ENCODE measurements at places on chromosomes 11 and 22.

DNA sequence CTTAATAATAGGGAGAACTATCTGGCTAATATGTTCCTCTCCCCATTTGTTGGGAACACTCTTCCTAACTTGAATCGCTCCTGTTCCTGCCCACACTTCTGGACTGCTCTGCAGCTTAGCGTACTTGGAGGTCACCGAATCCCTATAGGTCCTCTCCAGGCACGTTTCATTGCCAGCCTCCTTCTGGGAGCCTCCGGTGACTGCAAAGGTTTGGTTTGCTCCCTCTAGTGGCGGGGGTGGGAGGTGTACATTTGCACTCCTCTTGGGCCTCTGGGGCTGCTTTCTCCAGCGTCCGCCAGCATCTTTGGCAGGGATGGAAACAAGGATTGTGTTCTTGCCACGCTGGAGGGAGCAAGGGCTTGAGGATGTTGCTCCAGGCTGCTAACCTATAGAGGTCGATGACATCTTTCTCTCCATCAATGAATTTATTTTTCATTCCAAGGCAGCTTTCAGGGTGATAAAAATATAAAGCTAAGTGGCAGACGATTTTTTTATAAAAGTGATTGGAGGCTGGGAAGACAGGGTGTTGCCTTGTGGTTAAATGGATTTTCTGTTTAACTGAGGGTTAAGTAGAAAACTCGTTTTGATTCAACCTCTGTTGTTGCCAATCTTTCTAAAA lies 48.7 kb downstream of the TSPAN18 start:
- peak; percentile 54 for DNase-seq

DNA sequence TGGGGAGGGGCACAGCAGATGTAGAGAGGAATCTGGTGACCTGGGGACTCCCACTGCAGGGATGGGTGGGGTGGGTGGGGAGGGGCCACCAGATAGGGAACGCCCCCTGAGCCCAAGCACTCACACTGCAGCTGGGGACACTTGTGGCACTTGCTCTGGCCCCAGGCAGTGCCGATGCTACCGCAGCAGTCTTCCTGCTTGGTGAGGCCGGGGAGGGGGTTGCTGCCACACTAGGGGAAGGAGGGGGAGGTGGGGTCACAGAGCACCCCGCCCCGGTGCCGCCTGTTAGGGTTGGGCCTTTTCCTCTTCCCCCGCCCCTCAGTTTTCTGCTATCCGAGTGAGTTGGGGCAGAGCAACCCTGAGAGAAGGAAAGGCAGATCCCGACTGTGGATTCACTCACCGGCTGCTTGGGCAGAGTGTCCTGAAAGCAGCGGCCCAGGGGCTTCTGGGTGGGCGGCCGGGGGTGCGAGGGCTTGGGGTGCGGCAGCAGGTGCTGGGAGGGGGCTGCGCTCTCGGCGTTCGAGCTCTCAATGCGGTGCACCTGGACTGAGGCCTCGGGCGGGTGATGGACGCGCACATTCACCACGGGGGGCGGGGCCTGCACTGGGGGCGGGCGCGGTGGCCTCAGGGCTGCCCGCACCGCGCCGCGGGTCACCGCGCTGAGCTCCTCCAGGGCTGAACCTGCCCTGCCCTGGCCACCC lies 4.7 kb downstream of the LTBP3 start:
- no peak for DNase-seq

- no peak for DNase-seq
Measured at GRCh38 chr11:62933750-62934495, 12.8 kb upstream of the CHRM1 start.

GRCh38 chr22:34966980-34967565 lies 98.9 kb upstream of the ISX start:
- DNase-seq: peak; percentile 47

- DNase-seq: peak; percentile 97
Measured at GRCh38 chr11:5280582-5281102, 10.9 kb upstream of the HBE1 start.

DNA sequence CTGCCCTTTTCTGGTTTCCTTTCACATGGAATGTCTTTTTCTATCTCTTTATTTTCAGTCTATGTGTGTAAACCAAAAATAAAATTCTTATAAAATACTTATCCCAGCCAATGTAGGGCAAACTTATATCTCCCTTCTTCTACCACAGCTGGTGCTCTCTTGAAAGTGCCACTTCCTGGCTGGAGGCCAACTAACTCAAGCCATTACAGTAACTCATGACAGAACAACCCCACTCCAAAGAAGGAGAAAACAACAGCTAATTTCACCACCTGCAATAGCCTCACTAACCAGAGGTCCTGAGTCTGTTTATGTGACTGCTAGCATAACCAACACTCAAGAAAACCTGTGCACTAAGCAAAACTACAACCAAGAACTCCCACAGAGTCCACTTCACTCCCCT lies 74.9 kb upstream of the DBX1 start:
- DNase-seq: no peak

- DNase-seq: no peak
Measured at GRCh38 chr11:93831343-93832127, 18.9 kb downstream of the VSTM5 start.

DNA sequence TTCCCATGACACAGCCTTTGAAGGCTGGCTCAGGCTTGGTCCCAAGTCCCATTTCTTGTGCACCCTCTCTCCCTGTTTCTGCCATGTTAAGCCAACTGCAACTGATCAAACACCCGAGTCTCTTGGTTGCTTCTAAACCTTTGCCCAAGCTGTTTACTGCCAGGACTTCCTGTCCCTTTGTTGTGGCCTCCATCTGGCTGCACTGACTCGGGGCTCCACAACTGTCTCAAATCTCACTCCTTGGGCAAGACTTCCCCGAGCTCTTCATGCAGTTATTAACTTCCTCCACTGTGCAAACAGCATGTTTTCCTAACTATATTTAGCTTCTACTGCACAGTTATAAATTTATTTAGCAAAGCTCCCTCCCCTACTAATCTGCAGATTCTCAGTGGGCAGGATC lies 4.3 kb downstream of the VPREB1 start:
- DNase-seq: no peak

DNA sequence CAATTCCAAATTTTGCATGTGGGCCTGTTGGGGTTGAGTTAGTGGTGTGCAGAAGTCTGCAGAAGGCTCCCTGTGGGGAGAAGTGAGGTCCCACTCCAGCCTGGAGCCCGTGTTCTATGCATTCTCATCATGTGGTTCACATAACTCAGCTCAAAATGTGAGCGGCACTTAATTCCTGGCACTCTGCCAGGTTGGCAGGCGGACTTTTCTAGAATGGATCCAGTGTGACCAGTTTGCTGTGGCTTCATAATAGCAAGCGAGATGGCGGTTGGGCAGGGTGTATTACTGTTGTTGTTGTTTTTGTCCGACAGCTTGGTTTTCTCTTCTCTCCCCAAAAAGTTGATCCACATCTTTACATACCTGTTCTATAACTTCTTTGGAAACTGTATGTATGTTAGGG lies 146.8 kb upstream of the TTC12 start:
- no peak for DNase-seq

- no peak for DNase-seq
Measured at GRCh38 chr22:34639911-34640310, 426.0 kb upstream of the ISX start.

DNA sequence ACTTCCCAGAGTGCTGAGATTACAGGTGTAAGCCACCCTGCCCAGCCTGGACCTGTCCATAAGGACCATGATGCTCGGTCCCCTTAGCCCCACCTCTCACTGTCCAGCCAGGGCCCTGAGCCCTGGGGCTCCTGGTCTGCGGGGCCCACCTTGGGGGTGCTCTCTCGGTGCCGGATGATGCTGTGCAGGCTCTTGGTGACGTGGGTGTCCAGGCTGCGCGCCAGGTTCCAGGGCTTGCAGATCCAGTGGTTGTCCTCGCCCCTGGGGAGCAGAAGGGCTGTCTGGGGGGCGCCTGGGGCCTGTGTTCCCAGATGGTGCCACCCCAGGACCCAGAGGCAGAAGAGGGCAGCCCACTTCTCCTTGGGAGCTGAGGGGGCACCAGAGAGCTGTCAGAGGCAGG lies 13.4 kb downstream of the TTLL12 start:
- DNase-seq: no peak

DNA sequence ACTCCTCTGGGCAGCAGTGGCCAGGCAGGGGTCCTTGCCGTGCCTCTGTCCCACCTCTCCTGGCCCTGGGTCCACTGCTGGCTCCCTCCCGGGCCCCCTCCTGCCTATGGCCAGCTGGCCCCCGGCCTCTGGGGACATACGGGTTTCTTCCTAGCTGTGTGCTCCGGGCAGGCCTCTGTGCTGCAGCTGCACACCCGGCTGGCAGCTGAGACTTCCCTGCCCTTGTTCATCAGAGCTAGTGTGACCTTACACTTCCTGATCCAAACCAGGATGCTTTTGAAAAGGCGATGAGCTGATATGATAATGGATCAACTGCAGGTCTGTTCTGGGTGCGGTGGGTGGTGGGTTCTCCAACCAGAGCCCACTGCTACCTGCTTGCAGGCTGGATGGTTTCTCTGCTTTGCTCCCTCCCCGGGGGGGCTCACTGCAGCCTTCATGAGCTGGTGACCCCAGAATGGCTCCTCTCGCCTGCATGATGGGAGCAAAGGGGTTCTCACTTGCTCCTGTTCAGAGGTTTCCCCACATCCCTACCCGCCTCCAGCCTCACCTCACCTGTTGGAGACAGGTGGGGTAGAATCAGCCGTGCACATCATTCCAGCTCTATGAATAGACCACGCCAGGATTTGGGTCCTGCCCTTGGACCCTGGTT lies 13.3 kb downstream of the B3GAT1 start:
- no peak for DNase-seq

DNA sequence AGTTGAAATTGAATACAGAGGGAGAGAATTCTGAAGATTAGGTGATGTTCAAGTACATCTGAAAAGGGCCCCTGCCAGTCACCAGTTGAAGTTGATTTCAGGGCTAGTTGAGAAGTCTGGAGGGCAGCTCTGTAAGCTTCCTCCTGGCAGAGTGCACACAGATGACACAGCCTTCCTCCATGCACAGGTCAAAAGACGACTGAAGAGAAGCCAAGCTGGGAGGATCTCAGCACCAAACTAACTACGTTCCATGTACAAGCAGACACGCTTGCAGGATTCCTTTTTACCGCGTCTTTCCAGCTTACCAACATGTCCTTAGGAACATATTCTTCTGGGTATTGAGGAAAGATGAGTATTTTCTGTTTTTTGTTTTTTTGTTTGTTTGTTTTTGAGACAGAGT lies 7.9 kb downstream of the BARX2 start:
- no peak for DNase-seq

- no peak for DNase-seq
Measured at GRCh38 chr11:71070490-71071453, 181.6 kb downstream of the SHANK2 start.

GRCh38 chr22:39712081-39712480 lies 141.5 kb downstream of the CACNA1I start:
- no peak for DNase-seq

GRCh38 chr22:19571207-19571795 lies 47.1 kb upstream of the CLDN5 start:
- DNase-seq: no peak

GRCh38 chr11:5362017-5362625 lies 10.8 kb downstream of the OR51B6 start:
- no peak for DNase-seq

- DNase-seq: no peak
Measured at GRCh38 chr22:47102648-47103047, 340.2 kb downstream of the TBC1D22A start.

GRCh38 chr11:1963864-1964263 lies 16.7 kb downstream of the MRPL23 start:
- DNase-seq: no peak

DNA sequence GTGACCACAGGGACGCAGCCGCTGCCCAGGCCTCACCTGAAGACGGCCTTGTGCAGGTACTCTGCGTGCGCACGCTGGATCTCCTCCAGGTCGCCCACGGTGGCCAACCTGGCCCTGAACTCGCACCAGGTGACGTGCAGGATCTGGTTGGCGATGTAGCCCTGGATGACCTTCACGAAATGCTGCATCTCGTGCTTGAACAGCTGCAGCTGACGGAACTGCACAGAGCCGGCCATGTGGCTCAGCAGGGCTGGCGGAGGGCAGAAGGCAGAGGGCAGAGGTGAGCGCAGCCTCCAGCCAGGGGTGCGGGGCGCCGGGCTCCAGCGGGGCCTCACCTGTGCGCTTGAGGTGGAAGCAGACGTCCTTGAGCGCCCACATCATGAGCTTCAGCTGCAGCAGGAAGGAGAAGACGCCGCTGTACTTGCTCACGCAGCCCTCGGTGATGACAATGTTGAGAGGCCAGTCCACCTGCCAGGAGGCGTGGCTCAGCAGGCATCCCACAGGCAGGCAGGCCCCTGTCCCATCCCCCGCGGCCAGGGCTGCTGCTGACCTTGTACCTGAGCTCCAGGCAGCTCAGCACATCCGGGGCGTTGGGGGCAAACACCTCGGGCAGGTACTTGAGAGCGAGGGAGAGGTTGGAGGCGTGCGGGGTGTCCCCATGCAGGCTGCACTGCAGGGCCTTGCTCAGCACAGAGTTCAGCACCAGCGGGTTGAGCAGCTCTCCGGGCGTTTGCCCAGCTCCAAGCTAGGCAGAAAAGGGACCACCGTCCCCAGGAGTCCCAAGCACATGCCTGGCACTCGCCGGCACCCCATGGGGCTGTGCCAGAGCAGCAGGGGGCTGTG lies 17.6 kb downstream of the SELENOO start:
- no peak for DNase-seq

GRCh38 chr22:44019416-44019815 lies 4.7 kb upstream of the PARVB start:
- DNase-seq: no peak

GRCh38 chr22:50063589-50064393 lies 5.7 kb upstream of the TTLL8 start:
- DNase-seq: no peak

DNA sequence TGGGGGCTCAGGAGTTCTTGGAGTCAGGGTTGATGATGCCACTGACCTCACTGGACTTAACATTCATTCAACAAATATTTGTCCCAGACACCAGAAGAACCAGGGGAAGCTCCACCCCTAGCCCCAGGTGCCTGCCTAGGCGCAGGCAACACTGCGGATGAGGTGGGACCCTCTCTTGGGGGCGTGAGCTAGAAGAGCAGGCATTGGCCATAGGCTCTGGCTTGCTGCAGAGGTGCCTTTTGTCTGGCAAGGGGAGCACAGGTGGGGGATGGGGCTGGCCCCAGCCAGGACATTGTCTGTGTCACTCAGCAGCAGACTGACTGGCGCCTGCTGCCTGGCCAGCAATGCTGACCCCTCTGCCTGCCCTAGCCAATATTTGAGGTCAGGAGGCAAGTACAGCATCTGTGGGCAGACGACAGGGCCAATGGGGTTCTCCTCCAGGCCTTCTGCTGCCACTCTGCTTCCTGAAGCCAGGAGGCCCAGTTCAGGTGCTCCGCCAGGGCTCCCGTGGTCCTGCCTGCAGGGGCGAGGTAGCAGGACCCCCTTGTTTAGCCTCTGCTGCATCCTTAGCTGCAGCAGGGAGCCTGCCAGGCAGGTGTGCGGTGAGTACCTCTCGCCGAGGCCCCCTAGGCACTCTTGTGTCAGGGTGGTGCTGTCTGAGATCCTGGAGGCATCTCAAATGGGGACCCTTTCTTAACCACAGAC lies 4.0 kb downstream of the LINC01488 start:
- no peak for DNase-seq

DNA sequence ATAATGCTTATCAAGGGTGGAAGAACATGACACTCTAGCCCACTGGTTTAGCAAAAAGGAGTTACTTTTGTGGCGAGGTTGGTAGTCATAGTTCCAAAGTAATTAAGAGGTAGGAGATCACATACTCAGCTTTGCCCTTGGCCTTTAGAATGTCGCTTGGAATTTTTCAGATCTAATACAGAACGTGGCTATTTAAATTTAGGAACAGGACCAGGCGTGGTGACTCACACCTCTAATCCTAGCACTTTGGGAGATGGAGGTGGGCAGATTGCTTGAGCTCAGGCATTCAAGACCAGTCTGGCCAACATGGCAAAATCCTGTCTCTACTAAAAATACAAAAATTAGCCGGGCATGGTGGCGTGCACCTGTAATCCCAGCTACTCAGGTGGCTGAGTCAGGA lies 26.1 kb upstream of the ZNRF3 start:
- DNase-seq: no peak

GRCh38 chr22:19110064-19110458 lies 12.2 kb downstream of the DGCR2 start:
- DNase-seq: no peak
